ENCODE measurements at places on chromosomes 4 and X.
A peak's percentile ranks its signal among the peaks of the same experiment; 100 is the strongest.

DNA sequence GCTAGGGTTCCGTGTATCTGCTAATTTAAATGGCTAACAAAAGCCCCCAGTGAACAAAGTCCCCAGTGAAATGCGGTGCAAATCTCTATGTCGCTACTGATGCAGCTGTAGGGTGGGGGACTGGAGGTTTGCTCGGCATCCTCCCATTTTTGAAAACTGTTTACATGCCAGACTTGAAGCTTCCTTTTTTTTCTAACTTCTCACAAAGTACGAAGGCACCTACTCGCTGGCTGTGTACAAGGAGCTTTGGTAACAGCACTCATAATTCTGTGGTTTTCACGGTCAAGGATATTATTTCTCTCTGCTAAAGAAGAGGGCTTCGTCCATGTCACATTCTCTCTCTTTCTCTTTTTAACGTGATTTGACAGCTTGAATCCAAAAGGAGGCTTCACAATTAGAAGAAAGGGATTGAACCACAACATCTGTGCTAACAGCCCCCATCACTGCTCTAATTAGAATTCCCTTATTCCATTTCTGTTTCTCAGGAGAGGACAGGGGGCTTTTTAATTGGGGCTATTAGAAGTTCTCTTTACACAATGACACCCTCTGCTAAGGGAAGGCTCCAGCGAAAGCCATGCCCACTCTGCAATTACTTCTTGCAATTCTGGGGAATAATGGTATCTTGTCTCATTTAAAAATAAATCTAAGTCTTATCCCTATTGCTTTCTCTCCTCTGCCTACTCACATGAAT is 46.7 kb downstream of the TMEM156 start:
- peaks cover 20% of the 10 kb centered on the region for H3K4me1 ChIP-seq
- H3K36me3 ChIP-seq, result no peaks in the 10 kb centered on the region
- H3K27me3 ChIP-seq, result no peaks in the 10 kb centered on the region
- DNase-seq, result no peak

DNA sequence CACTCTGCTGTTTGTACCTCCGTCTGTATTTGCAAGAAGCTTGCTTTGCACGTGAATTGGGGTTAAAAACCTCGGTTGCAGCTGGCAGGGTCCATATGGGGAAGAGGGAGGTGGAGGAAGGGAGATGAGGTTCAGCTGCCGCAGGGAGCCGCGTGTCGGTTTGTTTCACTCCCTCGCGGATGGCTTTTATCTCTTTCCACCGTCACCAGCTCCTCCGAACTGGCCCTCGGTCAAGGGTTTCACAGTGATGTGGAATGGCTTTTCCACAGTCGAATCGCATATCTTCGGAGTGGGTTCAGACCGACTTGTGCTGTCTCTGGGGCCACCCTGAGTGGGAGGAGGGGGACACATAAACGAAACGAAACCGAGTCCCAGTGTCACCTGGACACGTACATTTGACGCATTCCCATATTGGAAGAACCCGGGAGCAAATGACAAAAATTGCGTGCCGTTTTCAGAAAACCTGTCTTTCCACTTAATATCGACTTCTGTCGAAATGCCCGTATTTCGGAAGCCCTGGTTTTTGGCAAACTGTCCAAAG is 929 bp downstream of the ZBTB33 start:
- H3K27me3 ChIP-seq, result no peaks in the 10 kb centered on the region
- DNase-seq, result peak; percentile 40
- H3K27ac ChIP-seq, result peak overlapping the region; percentile 76
- no peaks in the 10 kb centered on the region for H3K4me1 ChIP-seq

- no peaks in the 10 kb centered on the region for H3K27me3 ChIP-seq
- no peak overlapping the region for H3K27ac ChIP-seq
- no peaks in the 10 kb centered on the region for H3K36me3 ChIP-seq
These were observed 23.4 kb upstream of the MSX1 start for GRCh38 chr4:4836044-4836443.

DNA sequence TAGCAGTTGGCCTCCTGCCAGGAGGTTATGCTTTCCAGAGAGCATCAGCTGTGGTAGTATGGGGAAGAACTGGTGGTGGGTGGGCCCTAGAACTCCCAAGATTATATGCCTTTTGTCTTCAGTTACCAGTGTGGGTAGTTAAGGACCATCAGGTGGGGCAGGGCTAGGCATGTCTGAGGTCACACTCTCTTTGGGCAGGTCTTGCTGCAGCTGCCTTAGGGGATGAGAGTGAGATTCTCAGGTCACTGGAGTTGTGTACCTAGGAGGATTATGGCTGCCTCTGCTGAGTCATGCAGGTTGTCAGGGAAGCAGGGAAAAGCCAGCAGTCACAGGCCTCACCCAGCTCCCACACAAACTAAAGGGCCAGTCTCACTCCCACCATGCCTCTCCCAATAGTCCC is 172.9 kb upstream of the GYPA start:
- no peaks in the 10 kb centered on the region for H3K36me3 ChIP-seq
- H3K4me1 ChIP-seq, result no peaks in the 10 kb centered on the region
- no peak overlapping the region for H3K4me3 ChIP-seq
- H3K27ac ChIP-seq, result no peak overlapping the region

DNA sequence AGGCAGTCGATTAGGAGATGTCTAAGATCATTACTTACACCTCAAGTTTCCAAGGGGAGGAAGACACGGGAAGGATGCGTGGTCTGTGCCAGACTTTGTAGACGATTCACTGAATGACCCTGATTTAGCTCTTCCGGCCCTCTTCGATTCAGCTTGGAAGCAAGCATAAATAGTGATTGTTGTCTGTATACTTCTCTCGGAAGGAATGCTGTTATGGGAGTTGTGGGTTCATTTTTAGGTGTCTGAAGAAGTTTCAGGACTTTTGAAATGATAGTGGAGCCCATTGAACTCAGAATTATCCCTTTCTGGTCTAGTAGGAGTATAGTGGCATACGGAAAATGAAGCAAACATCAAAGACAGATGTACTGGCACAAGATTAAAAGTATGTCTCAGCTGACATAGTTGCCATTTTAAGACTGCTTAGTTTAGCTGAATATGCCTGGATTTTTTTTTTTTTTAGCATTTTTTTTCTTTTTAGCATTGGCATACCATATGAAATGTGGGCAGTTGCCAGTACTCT is 1.0 kb upstream of the ANKRD17 start:
- H3K4me1 ChIP-seq, result peaks cover 7% of the 10 kb centered on the region
- peaks cover 17% of the 10 kb centered on the region for H3K36me3 ChIP-seq
- H3K27me3 ChIP-seq, result no peaks in the 10 kb centered on the region
- peak overlapping the region; percentile 75 for H3K4me3 ChIP-seq
- H3K27ac ChIP-seq, result peak overlapping the region; percentile 99

Measured in SK-N-SH (cell line).